ENCODE measurements at places on chromosomes 12 and 14.

- DNase-seq: peak; percentile 44
Measured at GRCh38 chr14:50363714-50364111, 33.0 kb downstream of the CDKL1 start.

DNA sequence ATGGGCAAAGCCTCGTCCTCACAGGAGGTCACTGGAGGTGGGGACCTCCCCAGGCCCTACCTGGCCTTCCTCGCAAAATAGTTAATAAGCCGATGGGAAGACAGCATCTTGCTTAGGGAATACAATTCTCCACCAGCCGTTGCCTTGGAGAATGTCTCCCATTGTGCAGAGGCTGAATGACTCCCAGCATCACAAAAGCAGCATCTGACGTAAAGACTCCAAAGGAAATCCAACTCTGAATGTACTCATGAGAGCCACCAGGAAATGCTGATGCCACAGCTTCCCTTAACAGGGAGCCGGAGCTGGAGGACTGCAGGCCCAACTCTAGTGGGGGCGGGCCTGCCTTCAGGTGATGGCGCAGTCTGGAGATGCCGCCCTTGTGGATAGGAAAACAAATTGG is 15.5 kb downstream of the CCDC63 start:
- DNase-seq: no peak

DNA sequence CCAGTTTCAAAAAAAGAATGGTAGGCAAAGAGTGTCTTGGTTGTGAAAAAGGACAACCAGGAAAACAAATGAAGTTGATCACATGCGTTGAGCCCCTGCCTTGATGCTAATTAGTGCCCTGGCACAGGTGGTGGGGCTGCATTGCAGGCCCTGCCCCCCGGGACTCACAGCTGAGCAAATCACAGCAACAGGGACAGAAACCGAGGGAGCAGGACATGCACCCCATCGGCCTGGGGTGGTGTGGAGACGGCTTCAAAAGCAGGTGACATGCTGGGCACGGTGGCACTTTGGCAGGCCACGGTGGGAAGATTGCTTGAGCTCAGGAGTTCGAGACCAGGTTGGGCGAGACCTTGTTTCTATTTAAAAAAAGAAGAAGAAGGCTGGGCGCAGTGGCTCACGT is 1.1 kb upstream of the PAPLN start:
- no peak for DNase-seq

DNA sequence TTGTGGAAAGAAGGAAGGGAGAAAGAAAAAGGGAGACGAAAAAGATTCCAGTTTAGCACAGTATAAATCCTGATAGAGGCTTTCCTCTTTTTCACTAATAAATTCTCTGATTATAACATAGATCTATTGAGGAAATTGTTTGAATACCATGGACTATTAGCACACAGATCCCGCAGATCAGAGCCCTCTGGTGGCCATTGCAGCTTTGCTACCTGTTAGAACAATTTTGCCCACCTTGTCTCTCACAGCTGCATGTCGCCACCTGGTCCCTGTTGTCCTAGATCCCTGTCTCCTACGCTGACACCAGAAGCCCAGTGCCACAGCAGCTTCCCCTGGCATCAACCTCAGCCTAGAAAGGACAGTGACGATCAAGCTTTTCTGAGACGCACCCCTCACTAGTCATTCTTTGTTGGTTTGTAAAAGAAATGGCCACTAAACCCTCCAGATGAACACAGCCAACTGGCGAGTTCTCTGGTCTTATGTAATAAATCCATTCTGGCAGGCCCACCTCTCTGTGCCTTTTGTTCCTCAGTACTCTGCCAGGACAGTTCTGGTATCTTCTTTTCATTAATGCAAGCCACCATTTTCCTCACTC is 9.9 kb downstream of the GPHB5 start:
- peak; percentile 3 for DNase-seq

- no peak for DNase-seq
Measured at GRCh38 chr12:58372298-58372697, 430.9 kb downstream of the ATP23 start.

GRCh38 chr12:132085291-132085635 is 58.9 kb downstream of the DDX51 start:
- peak; percentile 7 for DNase-seq

- no peak for DNase-seq
Measured at GRCh38 chr14:69662636-69663299, 51.4 kb downstream of the SUSD6 start.

- DNase-seq: no peak
Measured at GRCh38 chr14:105912641-105913180, 386.3 kb downstream of the TMEM121 start.

- DNase-seq: no peak
Measured at GRCh38 chr12:104329707-104330532, 26.4 kb downstream of the EID3 start.

GRCh38 chr14:96097752-96098151 is 58.6 kb downstream of the C14orf132 start:
- DNase-seq: no peak

GRCh38 chr12:4277857-4278256 is 4.3 kb downstream of the CCND2 start:
- no peak for DNase-seq

DNA sequence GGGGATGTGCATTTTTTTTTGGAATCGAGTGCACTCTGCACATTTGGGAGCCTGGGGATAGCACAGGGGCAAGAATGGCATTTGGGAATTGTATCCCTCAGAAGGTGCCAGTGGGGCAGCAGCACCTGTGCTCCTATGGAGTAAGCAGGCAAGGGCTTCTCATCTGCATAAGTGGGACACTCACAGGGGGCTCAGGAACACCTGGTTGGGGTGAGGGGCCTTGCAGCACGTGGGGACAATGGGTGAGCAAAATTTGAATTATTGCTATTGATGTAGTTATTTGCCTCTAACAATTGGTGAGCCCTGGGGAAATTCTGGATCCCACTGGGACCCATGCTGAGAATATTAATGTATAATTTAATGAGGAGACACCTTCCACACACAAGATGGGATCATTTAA is 274.2 kb downstream of the TTC6 start:
- DNase-seq: no peak

DNA sequence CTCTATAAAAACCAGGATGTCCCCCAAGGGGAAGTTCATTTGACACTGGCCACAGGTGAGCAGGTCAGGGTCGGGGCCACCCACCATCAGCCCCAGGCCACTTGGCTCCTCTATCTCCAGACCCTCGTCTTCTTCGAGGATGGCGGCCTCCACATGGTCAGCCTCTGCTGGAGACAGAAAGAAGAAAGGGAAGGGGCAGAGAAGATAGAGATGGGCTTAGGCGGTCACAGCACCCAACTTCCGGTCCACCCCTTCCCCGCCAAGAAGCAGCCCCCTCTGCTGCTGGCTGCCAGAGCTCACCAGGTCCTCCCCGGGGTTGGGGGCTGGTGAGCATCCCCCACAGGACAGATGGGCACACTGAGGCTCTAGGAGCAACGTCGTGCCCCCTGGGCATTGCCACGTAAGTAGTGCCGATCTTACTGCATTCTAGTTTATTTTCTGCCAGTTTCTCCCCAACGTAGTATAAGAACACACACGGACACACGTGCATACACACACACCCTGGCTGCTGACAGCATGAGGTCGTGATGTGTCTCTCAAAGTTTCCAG is 14.2 kb downstream of the BCL11B start:
- DNase-seq: no peak

- DNase-seq: no peak
Measured at GRCh38 chr14:76500480-76500879, 124.5 kb downstream of the ESRRB start.

GRCh38 chr12:69546693-69547438 is 38.4 kb upstream of the CCT2 start:
- DNase-seq: no peak

GRCh38 chr14:100680439-100681051 is 46.1 kb upstream of the DLK1 start:
- DNase-seq: no peak

DNA sequence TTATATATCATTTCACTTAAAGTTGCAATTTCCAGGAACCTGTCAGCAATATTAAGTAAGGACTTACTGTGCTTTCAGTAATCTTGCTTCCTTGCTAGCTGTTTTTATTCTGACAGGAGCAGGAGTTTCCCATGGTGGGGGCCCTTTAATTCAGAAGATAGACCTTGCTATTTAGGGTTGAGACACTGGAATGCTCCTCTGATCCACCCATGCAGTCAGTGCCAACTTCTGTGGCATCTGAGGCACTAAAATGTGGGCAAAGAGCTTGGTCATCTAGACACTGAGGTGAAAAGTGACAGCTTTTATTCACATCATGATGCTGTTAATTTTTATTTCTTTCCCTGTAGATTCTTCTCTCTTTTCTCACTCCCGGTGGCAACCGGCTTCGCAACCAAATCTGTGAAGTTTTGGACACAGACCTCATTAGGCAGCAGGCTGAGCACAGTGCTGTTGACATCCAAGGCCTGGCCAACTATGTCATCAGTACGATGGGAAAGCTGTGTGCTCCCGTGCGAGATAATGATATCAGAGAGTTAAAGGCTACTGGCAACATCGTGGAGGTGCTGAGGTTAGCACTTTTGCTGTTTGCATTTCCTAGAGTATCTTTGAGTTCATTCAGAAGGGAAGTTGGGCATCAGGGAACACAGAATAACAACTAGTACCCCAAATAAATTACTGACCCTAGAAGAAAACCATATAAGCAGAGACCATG is 18.8 kb downstream of the TCP11L2 start:
- DNase-seq: no peak

DNA sequence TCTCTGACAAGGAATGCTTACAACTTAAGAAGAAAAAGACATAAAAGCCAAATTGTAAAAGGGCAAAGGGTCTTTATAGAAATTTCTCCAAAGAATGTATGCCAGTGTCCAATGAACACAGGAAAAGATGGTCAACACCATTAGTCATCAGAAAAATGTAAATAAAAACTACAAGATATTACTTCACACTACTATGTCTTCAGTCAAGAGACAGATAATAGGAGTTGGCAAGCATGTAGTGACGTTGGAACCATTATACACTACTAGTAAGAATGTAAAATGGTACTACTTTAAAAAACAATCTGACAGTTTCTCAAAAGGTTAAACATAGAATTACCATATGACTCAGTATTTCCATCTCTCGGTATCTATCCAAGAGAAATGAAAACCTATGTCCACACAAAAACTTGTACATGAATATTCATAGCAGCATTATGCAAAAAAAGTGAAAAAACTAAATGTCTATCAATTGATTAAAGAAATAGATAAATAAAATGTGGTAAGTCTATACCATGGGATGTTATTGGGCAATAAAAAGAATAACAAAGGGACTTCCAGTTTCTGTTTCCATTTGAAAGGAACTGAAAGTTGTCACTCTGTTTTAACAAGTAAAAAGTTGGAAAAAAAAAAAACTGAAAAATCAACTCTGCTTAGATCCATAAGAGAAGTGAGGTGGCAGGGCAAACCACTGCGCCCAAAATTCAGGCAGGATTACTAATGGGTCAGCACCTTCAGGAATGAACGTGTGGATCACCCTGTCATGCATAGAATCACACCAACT is 69.8 kb downstream of the ALG10B start:
- DNase-seq: no peak

- no peak for DNase-seq
Measured at GRCh38 chr14:30355431-30355913, 203.5 kb upstream of the G2E3 start.

GRCh38 chr12:10400829-10401228 is 8.7 kb downstream of the KLRC4 start:
- no peak for DNase-seq

All from effector memory CD8-positive, alpha-beta T cell (primary cell).